ENCODE measurements at places on chromosomes 11 and 22.

GRCh38 chr22:36611241-36611976 lies 82.4 kb upstream of the EIF3D start:
- no peak for DNase-seq

DNA sequence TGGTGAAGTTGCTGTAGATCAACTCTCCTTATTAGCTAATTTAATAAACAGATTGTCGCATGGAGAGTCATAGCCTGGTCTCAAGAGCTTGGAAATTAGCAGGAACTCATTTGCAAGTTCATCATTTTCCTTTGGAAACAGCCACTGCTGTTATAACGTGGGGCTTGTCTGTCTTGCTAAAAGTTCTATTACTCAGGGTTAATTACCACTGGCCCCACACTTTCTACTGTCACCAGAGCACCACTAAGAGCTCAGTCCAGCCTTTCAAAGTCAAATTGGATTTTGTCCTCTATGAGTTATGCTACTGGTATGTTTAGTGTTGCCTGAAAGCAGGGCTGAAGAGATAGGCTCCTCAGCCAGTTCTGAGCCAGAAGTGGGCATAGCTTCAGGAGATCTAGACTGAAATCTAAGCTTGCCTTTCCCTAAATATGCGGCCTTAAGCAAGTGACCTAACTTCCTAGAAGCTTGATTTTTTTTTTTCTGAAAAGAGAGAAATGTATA lies 292.2 kb downstream of the INSC start:
- DNase-seq: no peak

GRCh38 chr11:46498179-46498578 lies 95.6 kb downstream of the AMBRA1 start:
- DNase-seq: no peak

- no peak for DNase-seq
These were observed 48.0 kb downstream of the CABIN1 start for GRCh38 chr22:24059121-24059520.

DNA sequence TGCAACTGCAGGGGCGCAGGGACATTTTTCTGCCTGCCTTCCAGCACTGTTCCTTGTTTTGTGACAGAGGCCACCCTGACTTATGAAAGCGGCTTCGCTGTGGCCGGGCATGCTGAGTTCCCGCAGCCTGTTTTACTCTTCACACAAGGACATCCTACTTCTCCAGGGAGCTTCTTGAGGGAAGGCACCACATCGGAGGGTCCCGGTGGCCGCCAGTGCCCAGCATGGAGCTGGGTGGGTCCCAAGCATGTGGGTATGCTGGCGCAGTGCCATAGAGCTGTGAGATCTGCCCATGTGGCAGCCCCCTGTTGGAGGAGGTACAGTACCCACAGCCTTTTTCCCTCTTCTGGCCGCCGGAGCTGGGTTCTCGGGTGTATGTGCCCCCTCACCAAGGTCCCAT lies 136.1 kb downstream of the GRIK4 start:
- no peak for DNase-seq

GRCh38 chr11:29616611-29617010 lies 400.2 kb downstream of the KCNA4 start:
- DNase-seq: no peak

GRCh38 chr22:17057959-17058814 lies 26.6 kb upstream of the IL17RA start:
- peak; percentile 83 for DNase-seq

- DNase-seq: peak; percentile 90
These were observed at the start of gene CENPM for GRCh38 chr22:41946629-41947423. Gene CENPM, minus strand, starts transcription at chr22:41947152. Its CDS starts 76 bp downstream, at chr22:41947076.

DNA sequence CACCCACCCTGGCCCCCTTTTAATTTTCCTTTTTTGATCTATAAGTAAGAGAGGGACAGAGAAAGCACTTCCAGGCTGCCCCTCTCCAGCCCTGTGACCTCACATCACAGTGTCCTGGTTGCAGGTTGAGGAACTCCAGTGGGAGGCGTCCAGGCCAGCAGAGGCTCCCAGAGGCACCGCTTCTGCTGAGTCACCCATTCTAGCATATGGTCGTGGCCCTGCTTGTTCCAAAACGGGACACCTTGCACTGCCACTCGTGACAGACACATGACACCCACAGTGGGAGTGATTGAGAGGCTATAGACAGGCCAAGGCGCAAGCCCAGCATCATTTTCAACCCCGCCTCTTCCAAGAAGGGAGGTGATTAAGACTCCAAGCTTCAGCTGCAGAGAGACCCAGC lies 16.0 kb upstream of the TMPRSS4 start:
- DNase-seq: no peak

DNA sequence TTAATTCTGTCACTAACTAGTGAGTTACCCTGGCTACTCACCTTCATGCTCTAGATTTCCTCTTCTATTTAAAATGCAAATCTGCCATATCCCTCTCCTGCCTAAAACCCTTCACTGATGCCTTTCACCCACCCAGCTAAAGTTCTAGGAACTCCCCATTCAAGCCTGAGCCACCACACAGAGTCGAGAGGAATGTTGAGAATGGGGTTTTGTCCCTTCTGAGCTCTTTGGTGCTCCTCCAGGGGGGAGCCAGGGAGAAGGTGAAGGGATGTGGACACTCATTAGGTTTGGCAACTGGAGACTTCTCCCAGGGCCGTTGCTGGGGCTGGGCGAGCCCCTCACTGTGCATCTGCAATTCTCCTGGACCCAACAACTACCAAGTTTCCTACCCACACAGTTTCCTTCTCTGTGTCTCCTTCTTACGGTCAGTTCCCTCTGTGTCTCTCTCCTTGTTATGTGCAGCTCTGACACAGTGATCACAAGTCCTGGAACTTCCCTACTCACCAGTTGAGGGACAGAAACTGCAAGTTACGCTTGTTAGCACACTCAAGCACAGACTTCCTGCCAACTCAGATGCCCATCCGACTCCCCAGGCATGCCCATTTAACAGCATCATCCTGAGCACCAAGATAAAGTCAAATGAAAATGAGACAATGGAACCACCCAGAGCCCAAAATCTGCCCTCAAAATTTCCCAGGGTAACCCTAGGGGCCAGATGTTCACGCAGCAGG lies 6.5 kb upstream of the IL10RA start:
- no peak for DNase-seq

GRCh38 chr11:38296211-38296776 lies 1698.3 kb upstream of the RAG2 start:
- DNase-seq: no peak

GRCh38 chr22:26170795-26171580 lies 1.7 kb downstream of the SEZ6L start:
- peak; percentile 80 for DNase-seq

DNA sequence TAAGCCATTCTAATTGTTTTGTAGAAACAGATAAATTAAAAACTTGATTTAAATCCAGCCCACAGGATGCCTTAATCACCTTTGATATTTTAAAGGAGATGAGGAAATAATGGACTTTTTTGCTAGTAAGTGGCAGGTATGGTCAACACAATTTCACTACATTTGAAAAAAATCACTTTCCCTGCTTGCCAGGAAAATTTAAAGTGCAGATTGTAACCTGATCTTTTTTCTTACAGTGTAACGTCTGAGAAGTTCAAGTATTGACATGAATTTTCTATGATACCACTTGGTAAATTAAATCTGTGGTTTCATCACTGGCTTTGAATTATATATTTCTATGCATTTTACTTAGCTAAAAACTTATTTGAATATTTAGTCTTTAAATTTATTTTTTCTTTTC lies 65.3 kb downstream of the ARHGEF12 start:
- DNase-seq: no peak

DNA sequence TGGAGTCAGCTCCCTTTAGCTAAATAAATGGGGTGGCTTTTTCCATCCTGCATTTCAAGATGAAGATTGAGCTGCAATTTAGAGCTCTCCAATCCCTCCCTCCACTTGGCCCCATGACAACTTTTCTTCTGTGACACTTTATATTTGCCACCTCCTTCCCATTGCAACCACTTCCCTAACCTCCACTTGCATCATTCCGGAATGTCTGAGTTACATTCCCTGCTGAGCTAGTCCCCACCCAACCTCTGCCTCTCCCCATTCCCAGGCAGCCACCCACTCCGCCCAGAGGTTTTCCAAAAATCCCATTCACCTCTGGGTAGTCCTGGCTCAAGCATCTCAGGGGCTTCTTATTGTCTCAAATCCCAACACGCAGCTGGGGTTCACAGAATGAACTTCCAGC lies 24.7 kb downstream of the PC start:
- DNase-seq: peak; percentile 45

GRCh38 chr22:50282361-50283155 lies 12.4 kb upstream of the MAPK11 start:
- DNase-seq: peak; percentile 63

GRCh38 chr11:131928992-131929391 lies 558.6 kb downstream of the NTM start:
- DNase-seq: no peak

GRCh38 chr11:14645015-14645912 lies 1.7 kb downstream of the PDE3B start:
- no peak for DNase-seq

DNA sequence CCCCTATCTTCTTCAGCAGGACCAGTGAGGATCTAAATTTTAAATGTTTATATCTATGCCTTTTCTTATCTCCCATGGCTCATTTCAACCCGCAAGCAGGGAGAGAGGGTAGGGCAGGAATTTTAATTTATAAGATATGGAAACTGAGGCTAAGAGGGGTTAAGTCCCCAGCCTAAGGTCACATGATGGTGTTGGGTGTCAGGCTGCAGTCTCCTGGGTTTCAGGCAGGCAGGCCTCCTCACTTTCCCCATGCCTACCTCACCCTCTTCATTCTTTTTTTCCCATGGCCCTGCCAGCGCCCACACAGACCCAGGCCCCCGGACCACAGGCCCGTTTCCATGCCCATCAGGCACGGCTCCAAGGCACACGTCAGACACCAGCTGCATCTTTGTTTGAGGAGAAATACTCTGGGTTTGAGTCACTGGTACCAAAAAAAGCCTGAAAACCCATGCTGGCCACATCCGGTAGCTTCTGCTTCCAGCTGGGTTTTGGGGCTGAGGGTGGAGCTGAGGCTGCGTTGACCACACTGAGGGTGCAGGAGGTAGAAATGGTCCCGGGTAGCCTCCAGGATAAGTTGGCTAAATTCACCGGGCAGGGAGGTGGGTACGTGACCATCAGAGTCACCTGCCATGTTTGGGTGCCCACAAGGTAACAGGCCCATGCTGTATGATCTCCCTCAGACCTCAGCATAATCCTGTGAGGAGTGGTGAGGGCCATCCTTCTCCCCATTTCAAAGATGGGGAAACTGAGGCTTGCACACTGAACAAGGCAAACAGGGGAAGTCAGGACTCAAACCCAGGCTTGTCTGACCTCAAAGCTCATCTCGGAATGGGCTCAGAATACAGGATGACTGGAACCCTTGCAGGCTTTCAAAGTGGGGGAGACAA lies 7.5 kb downstream of the CRYBB1 start:
- no peak for DNase-seq

DNA sequence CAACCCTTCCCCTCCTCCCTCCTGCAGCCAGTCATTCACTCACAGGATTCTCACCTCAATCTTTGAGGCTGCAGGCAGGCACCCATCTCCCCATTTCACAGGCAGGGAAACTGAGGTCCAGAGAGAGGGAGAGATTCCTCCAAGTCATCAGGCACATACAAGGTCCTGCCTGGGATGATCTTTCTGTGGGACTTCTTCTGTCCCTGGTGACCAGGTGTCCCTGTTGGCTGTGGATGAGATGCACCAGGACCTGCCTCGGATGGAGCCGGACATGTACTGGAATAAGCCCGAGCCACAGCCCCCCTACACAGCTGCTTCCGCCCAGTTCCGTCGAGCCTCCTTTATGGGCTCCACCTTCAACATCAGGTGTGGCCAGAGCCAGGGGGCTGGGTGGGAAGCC lies 7.8 kb downstream of the FTH1 start:
- DNase-seq: no peak

GRCh38 chr22:18154821-18155390 lies 4.9 kb downstream of the USP18 start:
- no peak for DNase-seq

- DNase-seq: no peak
These were observed 30.4 kb downstream of the CYP2R1 start for GRCh38 chr11:14861680-14862079.

GRCh38 chr11:102763440-102763839 lies 17.0 kb downstream of the MMP10 start:
- DNase-seq: no peak

GRCh38 chr22:36671404-36671803 lies 32.1 kb downstream of the CACNG2 start:
- DNase-seq: no peak

DNA sequence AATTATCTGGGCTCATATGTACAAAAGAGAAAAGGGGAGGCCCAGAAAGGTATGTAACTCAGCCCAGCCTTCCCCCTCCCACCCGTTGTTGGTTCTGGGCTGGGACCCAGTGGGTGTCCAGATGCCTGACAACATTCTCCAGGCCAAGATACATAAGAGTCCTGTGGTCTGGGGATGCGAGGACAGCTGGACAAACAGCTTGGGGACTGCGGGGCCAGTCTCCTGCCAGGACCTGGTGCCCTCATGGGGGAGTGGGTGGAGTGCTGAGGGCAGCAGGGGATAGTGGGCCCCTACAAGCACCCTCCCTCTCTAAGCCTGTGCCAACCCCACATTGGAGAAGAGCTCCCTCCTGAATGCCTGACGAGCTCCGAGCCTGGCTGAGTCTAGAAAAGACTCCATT lies 3.5 kb upstream of the SLC22A6 start:
- no peak for DNase-seq

DNA sequence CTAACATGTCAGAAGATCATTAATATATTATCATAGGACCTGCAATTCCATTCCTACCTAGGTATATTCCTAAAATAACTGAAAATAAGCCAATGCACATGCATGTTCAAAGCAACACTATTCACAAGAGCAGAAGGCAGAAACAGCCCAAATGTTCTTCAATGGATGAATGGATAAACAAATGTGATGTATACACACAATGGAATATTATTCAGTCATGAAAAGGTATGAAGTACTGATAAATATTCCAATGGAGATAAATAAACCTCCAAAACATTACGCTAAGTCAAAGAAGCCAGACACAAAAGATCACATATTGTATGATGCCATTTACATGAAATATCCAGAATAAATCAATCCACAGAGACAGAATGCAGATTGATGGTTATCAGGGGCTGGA lies 16.8 kb downstream of the AMBRA1 start:
- no peak for DNase-seq

GRCh38 chr11:115291325-115291724 lies 212.9 kb downstream of the CADM1 start:
- no peak for DNase-seq

GRCh38 chr11:12356944-12357655 lies 20.3 kb upstream of the PARVA start:
- DNase-seq: no peak

DNA sequence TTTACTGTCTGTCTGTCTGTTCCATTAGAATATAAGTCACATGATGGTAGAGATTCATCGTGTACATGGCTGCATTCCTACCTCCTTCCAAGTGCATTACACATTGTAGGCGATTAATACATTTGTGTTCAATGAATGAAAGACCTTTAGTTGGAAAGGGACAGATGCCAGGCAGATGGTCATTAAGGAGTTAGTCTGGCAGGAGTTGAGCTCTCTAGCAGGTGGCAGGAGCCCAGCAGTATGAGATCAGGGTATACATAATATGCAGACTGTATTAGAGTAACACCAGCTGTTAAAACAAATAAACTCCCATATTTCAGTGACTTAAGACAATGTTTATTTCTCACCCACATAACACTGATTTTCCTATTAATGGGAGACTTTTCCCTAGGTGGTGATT lies 147.7 kb upstream of the LARGE1 start:
- DNase-seq: no peak

Data from iPS-NIHi11 (cell line).